ENCODE measurements at places on chromosomes 1 and 21.

- no peak for DNase-seq
Observed at GRCh38 chr1:25890239-25891034, 14.9 kb upstream of the PAQR7 start.

GRCh38 chr1:7442036-7442435 lies 329.1 kb upstream of the VAMP3 start:
- no peak for DNase-seq

DNA sequence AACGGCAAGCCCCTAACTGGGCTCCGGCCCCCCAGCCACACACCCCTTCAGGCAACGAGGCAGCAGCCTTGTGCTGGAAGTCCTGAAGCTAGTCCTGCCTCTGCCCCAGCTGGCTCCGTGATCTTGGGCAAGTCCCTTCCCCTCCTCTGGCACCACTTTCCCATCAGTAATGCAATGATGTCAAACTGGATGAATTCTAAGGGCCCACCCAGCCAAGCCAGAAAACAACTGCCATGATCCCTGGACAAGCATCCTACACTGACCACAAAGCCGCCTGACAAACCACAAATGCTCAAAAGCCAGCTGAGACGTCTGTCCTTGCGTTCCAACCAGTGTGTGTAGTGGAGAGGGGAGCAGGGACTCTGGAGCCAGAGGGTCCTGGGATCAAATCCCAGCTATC lies 26.8 kb downstream of the IFFO2 start:
- DNase-seq = no peak

DNA sequence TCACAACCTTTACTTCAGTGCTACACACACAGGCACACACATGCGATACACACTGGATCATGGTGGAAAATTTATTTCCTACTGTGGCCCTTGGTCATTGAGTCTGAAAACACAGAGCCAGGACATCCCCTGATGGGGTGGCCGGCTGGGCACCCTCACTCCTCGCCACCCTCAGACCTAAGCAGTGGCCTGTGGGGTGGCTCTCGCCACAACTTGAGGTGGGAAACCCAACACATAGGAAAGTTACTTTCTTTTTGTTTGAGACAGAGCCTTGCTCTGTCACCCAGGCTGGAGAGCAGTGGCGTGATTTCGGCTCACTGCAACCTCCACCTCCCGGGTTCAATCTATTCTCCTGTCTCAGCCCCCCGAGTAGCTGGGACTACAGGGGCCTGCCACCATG lies 19.4 kb downstream of the CRYAA start:
- no peak for DNase-seq

DNA sequence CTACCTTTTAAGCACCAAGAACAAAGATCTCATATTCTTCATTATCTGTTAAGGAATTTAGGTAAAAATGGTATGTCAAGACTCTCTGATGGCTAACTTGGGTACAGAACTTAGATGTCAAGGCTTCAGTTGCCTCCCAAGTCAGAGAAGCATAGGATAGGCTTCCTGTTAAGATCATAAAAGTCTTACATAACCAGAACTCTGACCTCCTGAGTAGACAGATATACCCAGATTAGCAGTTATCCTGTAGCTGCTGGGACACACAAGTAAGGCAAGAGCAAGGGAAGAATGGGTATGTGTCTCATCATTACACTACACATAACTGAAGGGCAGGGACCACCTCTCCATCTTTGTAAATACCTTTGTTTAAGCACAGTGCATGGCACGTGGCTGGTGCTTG lies 15.4 kb upstream of the KLHL12 start:
- DNase-seq = no peak

DNA sequence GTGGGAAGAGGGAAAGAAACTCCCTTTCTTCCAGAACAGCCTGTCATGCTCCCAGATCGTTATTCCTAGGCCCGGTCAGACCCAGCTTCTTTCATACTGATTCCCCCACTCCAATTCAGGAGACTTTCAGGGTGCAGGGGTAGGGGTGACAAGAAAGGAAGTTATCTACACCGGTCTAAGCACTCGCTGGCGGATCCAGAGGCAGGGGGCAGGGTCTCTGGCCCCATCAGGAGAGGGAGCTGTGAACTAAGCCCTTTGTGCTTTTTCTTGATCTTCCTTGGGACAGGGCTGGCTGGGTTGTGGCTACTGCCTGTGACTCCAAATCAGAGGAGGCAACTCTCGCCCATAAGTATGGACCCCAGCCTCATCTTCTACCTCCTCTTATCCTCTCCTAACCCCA lies 44.3 kb downstream of the NEK2 start:
- no peak for DNase-seq

DNA sequence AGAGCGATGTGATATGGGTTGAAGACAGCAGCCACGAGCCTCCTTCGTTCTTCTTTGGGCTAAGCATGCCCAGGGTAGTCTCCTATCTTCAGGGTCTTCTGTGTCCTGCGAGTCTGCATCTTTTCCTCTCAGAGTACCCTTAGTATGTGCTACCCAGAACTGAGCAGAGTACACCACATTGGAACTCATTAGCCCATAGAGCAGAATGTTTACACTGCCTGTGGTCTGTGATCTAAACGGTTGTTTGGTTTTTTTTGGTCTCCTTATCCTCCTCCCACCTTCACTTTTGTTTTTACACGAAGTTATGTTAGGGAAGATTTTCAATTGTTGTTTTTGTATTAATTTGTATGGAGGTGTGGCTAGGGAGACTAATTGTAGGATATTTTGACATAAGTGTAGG lies 126.4 kb downstream of the NEK7 start:
- DNase-seq = no peak

GRCh38 chr1:92989936-92990583 lies 28.8 kb upstream of the DIPK1A start:
- DNase-seq = no peak

DNA sequence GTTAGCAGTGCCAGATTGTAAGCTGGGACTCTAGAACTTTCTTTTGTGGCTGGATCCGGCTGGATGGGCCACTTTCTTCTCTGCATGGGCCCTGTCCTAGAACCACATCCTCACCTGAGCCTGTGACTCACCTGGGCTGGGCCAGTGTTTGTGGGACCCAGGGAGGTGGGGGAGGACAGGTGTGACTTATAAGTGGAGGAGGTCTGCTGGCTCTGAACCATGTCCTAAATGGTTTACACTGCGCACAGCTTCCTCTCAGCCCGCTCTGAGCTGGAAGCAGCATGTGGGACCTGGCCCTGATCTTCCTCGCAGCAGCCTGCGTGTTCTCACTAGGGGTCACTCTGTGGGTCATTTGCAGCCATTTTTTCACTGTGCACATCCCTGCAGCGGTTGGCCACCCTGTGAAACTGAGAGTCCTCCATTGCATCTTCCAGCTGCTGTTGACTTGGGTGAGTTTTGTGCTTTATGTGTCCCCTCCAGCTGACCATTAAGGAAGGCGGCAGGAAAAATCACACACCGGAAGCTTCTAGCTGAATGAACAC lies at the start of gene AADACL3:
Gene AADACL3, plus strand, starts transcription at position 215 of the 542 bp plus-strand sequence. Its CDS starts 67 bp downstream, at position 282.
- no peak for DNase-seq

DNA sequence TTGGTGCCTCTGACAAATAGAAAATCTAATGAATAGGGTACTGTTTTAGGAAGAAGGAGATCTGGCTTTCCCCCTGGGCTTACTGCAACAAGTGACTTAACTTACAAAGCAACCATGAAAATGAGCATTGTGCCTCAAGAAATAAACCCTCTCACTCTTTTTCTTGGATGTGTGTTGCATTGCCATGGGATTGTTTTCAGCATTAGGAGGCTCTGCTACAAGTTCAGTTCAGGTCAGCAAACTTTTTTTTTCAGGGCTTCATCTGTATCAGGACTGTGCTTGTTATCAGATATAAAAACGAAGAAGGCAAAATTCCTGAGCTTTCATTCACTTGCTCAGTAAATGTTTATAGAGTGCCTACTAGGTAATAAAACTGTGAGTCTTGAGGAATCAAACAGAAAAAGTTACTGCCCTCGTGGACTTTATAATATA lies 37.8 kb upstream of the DOCK7 start:
- no peak for DNase-seq

DNA sequence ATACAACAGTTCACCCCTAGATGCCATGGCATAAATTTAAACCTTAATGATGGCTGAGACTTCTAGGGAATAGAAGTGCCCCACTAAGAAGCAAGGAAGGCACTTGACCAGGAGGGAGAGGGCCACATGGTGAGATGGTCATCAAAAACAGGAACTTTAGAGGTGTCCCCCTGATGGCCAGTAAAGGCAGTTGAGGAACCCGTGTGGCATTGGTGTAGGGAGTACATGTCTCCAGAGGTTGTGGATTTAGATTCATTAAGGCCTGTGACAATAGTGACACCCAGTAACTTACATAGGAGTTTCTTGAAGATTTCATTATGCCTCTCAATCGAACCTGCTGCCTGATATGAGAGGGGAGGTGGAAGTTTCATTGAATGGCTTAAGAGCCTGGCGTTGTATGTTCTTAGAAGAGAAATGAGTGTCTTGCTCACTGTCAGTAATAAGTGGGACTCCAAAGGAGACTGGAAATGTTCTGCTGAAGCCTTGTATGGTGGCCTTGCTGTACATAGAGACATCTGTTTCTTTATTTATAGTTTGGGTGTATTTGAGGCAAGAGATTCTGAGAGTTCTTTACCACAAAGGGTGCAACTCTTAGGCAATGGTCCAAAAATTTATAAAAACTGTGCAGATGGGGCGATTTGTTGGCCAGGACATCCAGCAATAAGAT lies 27.9 kb downstream of the EDARADD start:
- DNase-seq = no peak

DNA sequence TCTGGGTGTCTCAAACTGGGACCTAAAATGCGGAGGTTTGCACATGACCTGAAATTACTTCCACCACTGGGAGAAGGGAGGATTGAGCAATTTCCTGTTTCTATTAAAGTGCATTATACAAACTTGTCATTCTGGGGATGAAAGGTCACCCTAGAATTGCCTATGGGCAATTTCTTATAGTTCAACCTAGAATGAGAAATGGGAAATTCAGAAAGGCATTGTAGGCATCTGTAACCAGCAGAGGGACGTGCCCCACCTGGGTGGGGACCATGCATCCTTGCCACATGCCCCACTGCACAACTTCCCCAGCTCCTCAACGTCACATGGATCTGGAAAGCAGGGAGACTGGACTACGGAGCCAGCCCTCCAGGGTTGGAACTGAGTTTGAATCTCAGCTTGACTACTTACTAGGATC lies 47.0 kb downstream of the MRPL39 start:
- DNase-seq = no peak

- no peak for DNase-seq
Observed at GRCh38 chr1:188670837-188671236, 1806.8 kb downstream of the BRINP3 start.

DNA sequence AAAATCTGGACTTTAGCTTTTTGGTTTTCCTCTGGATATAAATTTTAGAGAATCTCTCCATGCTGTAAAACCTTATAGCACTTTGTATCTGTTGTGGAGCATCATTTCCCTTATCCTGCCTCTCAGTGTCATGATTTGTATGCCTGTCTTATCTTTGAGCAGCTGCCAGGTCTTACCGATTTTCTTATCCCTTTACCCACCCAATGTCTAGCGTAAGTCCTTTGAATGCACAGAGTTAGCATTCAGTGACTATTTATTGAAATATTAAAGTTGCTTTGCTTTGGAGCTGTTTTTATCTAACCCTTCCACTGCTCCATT lies 37.3 kb downstream of the CDC7 start:
- no peak for DNase-seq

DNA sequence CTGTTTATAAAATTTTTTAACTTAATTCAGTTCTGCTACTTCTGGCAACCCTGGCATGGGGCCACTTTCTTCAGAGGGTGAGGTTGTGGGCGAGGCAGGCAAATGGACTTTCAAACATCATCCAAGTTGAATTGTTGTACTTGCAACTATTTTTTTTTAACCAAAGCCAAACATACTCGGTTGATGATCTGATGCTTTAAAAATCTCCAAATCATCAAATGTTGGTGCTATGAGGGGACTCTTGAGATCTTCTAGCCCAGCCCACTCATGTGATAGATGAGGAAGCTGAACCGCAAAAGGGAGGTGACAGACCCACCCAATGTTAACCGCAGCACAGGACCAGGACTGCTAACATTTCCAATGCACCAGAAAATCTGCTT lies 6.7 kb downstream of the SLC1A7 start:
- no peak for DNase-seq

DNA sequence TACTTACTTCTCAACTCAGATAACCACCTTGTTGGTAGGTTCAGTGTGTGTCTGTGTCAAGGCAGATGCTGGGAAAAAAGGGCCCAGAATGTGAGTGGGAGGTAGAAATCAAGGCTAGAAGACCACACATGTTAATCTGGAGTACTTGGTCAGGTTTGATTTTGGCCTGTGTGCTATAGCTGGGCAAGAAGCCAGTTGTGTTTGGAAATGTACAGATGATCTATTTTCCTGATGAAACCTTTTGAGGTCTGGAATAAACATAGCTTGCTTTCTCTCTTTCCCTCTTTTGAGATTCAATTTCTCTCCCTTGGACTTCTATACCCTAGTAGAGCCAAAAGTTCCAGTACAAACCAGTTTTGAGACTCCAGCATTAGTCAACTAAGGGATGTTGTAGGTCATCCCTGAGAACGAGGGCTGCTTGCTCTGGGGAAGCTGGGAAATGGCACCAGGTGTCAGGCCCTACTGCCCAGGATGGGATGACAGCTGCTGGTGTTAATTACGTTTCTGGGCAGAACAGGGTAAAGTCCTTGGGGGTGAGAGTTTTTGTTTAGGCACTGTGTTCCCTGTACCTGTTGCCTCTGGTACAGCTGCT lies 15.8 kb downstream of the MAPKAPK2 start:
- no peak for DNase-seq

DNA sequence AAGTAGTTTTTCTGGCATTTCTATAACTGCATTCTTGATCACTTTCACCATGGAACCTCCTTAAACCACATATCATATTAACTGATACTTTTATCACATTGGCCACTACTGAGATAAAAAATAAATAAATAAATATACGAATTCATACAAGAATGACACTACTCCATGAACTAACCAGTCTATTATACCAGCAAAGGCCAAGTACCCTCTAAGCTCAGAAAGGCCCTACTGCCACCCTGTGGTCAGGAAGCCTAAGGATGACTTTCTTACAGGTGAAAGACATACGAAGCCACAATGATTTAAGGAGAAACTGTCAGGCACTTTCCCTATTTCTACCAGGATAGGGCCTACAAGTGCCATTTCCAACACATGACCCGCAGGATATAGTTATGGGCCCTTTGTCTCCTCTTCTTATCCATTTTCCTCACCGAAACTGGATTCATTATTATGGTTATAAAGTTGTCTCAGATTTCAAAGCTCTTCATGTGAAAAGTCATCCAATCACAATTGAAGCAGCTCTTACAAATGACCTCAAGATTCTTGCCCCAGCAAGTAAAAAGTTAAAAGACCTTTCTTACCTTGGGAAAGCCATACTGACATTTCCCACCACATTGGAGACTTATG lies 23.9 kb downstream of the DNAJC8 start:
- DNase-seq = peak; percentile 80

- no peak for DNase-seq
Observed at GRCh38 chr21:46637952-46638746, 2.7 kb downstream of the PRMT2 start.

DNA sequence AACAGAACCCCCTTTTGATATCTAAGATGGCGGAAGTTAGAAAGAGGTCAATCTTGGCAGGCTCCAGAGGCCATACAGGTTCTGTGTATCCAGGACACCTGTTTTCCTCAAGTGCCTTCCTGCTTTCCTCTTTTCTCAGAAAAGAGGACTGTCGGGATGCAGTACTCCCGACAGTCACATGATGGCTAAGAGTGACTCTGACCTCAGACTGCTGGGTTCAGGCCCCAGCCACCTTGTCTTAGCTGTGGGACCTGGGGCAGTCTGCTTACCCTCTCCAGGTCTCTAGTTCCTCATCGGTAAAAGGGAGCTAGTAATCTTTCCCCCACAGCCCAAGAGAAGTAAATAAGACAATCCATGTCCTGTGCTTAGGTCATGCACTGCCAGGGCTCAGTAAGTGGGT lies 29.9 kb downstream of the STK40 start:
- no peak for DNase-seq
